Colonic mucosa (tissue), 4 donors: ENCODE measurements at places on chromosomes 16 and 17. TPM values are rescaled to one million over a fixed set of nuclear protein-coding genes. Genes with fewer than 3 reads are reported as not detected.

Gene GRB7
- 40.9 TPM for total RNA-seq

Gene GLP2R
- 4.8 TPM for total RNA-seq

Gene TMED6
- 6.0 TPM for total RNA-seq

Gene ZFHX3
- 12.8 TPM for total RNA-seq

Gene CACNG3
- total RNA-seq: not detected

Gene CEP295NL
- 0.82 TPM for total RNA-seq

Gene PIRT
- total RNA-seq: 1.5 TPM

Gene KRTAP17-1
- total RNA-seq: not detected

Gene NKD1
- total RNA-seq: 2.3 TPM

Gene SYNGR3
- 1.9 TPM for total RNA-seq

Gene CCL2
- 96.2 TPM for total RNA-seq

Gene DRC3
- total RNA-seq: 0.79 TPM

Gene PITPNM3
- total RNA-seq: 11.3 TPM

Gene SPAG9
- total RNA-seq: 46.0 TPM

Gene KCNJ12
- 0.82 TPM for total RNA-seq

Gene MYCBPAP
- total RNA-seq: 2.8 TPM

Gene PRR11
- total RNA-seq: 34.0 TPM

Gene RAMP2
- 8.4 TPM for total RNA-seq

Gene MCRIP1
- total RNA-seq: 26.2 TPM

Gene LRRC36
- 1.1 TPM for total RNA-seq

Gene IRF8
- 25.1 TPM for total RNA-seq

Gene CACNG5
- 0.19 TPM for total RNA-seq

Gene C16orf92
- not detected for total RNA-seq

Gene GJC1
- total RNA-seq: 8.2 TPM

Gene LDHD
- total RNA-seq: 105 TPM

Gene GDPD3
- 95.2 TPM for total RNA-seq

Gene TANGO6
- total RNA-seq: 6.6 TPM

Gene MBTD1
- 14.9 TPM for total RNA-seq

Gene CCL3
- total RNA-seq: 2.0 TPM

Gene ZNF319
- 5.3 TPM for total RNA-seq

Gene LRRC46
- total RNA-seq: 0.20 TPM

Gene LAT
- total RNA-seq: 7.3 TPM

Gene DHODH
- 4.3 TPM for total RNA-seq

Gene SYT17
- 5.5 TPM for total RNA-seq

Gene C16orf54
- 1.7 TPM for total RNA-seq

Gene ABCA8
- total RNA-seq: 9.7 TPM

Gene PMFBP1
- total RNA-seq: 3.7 TPM
